ENCODE measurements at places on chromosomes 6 and 20. TPM values are rescaled to one million over a fixed set of nuclear protein-coding genes. Genes with fewer than 3 reads are reported as not detected.

The TM9SF4 gene
- total RNA-seq: 43.2 TPM

The SIRPB2 gene
- total RNA-seq: not detected

The HLA-DOB gene
- total RNA-seq: 1.5 TPM

The TPX2 gene
- 179 TPM for total RNA-seq

The PTGIS gene
- total RNA-seq: 0.43 TPM

The POPDC3 gene
- not detected for total RNA-seq

The MCHR2 gene
- total RNA-seq: not detected

The CENPQ gene
- total RNA-seq: 14.1 TPM
